ENCODE measurements at places on chromosomes 6 and 20.

DNA sequence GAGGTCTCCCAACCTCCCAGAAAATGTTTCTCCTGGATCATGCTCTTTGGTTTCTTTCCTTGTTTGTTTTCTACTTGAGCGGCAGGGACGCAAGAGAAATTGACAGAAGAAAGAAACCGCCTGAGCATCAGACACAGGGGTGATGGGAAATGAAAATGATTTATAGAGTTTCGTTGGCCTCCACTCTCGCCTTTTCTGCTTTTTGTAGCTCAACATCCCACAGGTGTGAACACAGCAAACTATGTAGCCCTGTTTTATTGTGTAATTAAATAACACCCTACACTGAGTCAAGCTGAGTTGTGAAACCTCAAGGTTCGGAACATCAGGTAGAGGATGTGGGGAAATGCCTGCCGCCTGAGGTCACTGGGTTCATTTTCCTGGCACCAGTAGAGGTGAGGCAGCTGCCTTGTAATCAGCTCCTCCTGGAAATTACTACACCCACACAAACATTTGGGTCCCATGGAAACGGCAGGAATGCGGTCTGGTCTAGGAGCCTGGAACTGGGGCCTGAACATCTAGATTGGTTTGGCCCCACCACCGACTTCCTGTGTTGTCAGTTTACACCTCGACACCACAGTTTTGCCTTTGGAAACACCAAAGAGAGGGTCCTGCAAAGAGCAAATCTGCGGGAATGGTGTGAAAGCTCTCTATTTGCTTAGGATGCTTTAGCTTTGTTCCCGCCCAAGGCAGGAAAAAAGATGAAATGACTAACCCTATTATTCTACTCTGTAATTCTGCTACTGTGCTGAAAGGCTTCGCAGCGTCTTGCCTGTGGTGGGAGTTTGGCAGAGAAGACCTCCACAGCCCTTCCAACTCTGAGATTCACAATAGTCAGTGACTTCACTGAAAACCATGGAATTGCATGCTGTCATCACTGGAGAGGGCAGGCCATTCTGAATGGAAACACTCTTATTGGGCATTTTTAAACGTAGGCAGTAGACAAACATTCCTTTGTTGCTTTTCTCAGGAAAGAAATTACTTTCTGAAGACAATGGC lies 53.0 kb downstream of the ADAT2 start:
- no peaks in the 10 kb centered on the region for H3K36me3 ChIP-seq
- no peaks in the 10 kb centered on the region for H3K27me3 ChIP-seq
- H3K4me3 ChIP-seq: no peak overlapping the region
- H3K27ac ChIP-seq: no peak overlapping the region
- peaks cover 2% of the 10 kb centered on the region for H3K4me1 ChIP-seq
- DNase-seq: peak; percentile 40

DNA sequence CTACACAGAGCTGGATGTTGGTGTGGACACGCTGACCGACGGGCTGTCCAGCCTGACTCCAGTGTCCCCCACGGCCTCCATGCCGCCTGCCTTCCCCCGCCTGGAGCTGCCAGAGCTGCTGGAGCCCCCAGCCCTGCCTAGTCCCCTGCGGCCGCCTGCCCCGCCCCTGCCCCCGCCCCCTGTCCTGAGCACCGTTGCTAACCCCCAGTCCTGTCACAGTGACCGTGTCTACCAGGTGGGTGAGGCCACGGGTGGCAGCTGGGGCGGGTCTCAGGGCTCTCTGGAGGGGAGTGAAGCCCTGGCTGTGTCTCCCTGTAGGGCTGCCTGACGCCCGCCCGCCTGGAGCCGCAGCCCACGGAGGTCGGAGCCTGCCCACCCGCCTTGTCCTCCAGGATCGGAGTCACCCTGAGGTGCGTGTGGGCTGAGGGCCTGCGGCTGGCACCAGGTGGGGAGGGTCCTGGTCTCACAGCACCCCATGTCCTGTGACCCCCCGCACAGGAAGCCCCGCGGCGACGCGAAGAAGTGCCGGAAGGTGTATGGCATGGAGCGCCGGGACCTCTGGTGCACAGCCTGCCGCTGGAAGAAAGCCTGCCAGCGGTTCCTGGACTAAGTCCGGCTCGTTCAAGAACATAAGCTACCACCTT lies 2.9 kb downstream of the SLC2A4RG start:
- DNase-seq: no peak
- no peak overlapping the region for H3K4me3 ChIP-seq
- peaks cover 36% of the 10 kb centered on the region for H3K4me1 ChIP-seq
- H3K27ac ChIP-seq: no peak overlapping the region

- no peak overlapping the region for H3K27ac ChIP-seq
- no peaks in the 10 kb centered on the region for H3K36me3 ChIP-seq
- H3K4me1 ChIP-seq: no peaks in the 10 kb centered on the region
- no peak for DNase-seq
Observed at GRCh38 chr6:129114636-129115391, 231.9 kb downstream of the LAMA2 start.

DNA sequence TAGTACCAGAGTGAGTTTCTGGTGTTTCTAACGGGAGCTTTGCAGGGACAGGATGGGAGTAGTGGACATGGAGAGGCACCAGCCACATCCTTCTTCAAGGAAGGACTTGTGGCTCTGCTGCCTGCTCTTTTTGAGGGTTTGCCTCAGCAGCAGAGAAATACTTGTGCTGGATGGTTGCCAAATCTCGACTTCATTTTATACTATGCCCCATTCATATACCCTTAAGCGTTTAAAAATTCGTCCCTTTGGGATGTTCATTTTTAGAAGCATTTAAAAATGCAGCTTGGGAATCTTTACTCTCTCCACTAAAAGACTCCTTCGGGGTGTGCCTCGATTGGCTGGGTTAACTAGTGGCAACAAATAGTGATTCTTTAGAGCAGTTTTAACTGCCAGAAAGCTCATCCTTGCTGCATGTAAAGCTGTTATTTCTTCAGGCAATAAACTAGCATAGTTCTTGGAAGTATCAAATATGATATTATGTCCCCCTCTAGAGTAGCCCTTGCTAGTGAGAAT lies 126.5 kb upstream of the B3GAT2 start:
- H3K36me3 ChIP-seq: no peaks in the 10 kb centered on the region
- H3K27me3 ChIP-seq: no peaks in the 10 kb centered on the region
- peaks cover 4% of the 10 kb centered on the region for H3K4me1 ChIP-seq
- no peak overlapping the region for H3K4me3 ChIP-seq
- DNase-seq: no peak

GRCh38 chr6:41786451-41787218 lies 859 bp upstream of the TOMM6 start:
- peak overlapping the region; percentile 88 for H3K27ac ChIP-seq
- peak overlapping the region; percentile 100 for H3K4me3 ChIP-seq
- peaks cover 16% of the 10 kb centered on the region for H3K4me1 ChIP-seq
- peaks cover 3% of the 10 kb centered on the region for H3K36me3 ChIP-seq

DNA sequence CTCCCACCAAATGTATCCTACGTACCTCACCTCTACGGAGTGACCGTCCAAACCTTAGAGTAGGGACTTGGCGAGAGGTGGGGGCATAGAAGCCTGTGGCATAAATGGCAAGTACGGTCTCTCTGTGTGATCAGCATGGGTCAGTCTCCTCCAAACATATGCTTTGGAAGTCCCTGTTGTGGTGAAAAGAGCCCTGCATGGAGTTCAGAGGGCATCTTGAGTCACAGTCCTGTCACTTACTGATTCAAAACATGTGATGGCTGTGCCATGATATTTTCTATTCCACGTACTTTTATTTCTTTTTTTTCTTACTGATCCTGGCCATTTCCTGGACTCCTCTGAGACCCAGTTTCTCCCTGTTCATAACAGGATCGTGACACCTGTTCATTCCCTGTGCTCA lies 67.5 kb upstream of the CEP85L start:
- H3K36me3 ChIP-seq: no peaks in the 10 kb centered on the region
- DNase-seq: no peak
- no peak overlapping the region for H3K27ac ChIP-seq
- no peaks in the 10 kb centered on the region for H3K4me1 ChIP-seq
- H3K4me3 ChIP-seq: no peak overlapping the region
- no peaks in the 10 kb centered on the region for H3K27me3 ChIP-seq

- H3K4me1 ChIP-seq: peaks cover 2% of the 10 kb centered on the region
- peak; percentile 40 for DNase-seq
- no peaks in the 10 kb centered on the region for H3K36me3 ChIP-seq
- H3K27me3 ChIP-seq: no peaks in the 10 kb centered on the region
- H3K4me3 ChIP-seq: peak overlapping the region; percentile 88
- peak overlapping the region; percentile 86 for H3K27ac ChIP-seq
Observed at GRCh38 chr6:131062241-131063027, 611 bp downstream of the EPB41L2 start.

- no peak overlapping the region for H3K4me3 ChIP-seq
- H3K36me3 ChIP-seq: no peaks in the 10 kb centered on the region
- no peaks in the 10 kb centered on the region for H3K27me3 ChIP-seq
- DNase-seq: no peak
- no peaks in the 10 kb centered on the region for H3K4me1 ChIP-seq
- H3K27ac ChIP-seq: no peak overlapping the region
Observed at GRCh38 chr20:1533059-1533458, 24.4 kb downstream of the SIRPD start.

- no peaks in the 10 kb centered on the region for H3K36me3 ChIP-seq
- no peaks in the 10 kb centered on the region for H3K4me1 ChIP-seq
- H3K4me3 ChIP-seq: no peak overlapping the region
- DNase-seq: no peak
- H3K27me3 ChIP-seq: no peaks in the 10 kb centered on the region
Observed at GRCh38 chr20:24405810-24406209, 63.6 kb upstream of the SYNDIG1 start.

GRCh38 chr6:167275436-167275835 lies 15.7 kb upstream of the UNC93A start:
- no peak overlapping the region for H3K4me3 ChIP-seq
- no peak overlapping the region for H3K27ac ChIP-seq
- peaks cover 3% of the 10 kb centered on the region for H3K4me1 ChIP-seq
- no peak for DNase-seq

GRCh38 chr6:13593103-13593502 lies 18.7 kb downstream of the SIRT5 start:
- DNase-seq: no peak
- no peak overlapping the region for H3K27ac ChIP-seq
- peaks cover 33% of the 10 kb centered on the region for H3K36me3 ChIP-seq
- no peak overlapping the region for H3K4me3 ChIP-seq
- H3K4me1 ChIP-seq: no peaks in the 10 kb centered on the region

DNA sequence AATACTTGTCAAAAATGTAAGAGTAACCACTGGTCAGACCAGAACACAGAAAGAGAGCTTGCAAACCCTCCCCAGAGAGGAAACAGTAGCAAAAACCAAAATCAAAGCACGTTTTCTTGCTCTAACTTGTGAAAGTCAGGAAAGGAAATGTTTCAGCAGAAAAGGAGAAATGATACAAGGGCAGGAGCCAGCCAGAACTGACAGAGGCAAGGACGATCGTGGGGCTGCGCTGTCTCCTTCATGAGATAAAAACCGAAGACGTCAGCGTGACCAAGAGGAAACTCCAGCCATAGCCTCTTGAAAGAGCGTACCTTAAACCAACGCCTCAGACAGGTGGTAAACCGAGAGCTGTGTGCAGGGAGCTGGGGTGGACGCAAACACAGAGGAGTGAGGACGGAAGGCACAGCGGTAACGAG lies 27.5 kb downstream of the LAMA5 start:
- peaks cover 7% of the 10 kb centered on the region for H3K4me1 ChIP-seq
- peaks cover 76% of the 10 kb centered on the region for H3K36me3 ChIP-seq
- no peak overlapping the region for H3K4me3 ChIP-seq
- no peak overlapping the region for H3K27ac ChIP-seq
- no peaks in the 10 kb centered on the region for H3K27me3 ChIP-seq
- DNase-seq: no peak

DNA sequence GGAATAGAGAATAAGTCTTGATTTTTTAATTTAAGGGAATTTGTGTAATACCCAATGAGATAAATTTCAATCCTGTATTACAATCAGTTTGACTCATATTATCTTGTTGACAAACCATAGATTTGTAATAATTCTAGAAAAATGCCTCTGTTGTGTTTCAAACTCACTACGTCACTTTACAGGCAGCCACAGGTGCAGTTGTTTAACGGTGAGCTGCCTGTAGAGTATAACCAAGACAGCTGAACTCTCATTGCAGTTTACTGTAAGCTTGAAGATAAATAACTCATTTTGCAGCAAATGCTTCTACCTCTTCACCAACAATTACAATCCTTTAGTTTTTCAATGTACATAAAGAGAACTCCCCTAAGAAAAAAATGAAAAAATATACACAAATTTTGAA lies 114.3 kb downstream of the PRKN start:
- peaks cover 2% of the 10 kb centered on the region for H3K4me1 ChIP-seq
- H3K4me3 ChIP-seq: no peak overlapping the region
- no peaks in the 10 kb centered on the region for H3K36me3 ChIP-seq
- DNase-seq: no peak
- H3K27me3 ChIP-seq: no peaks in the 10 kb centered on the region

- no peaks in the 10 kb centered on the region for H3K27me3 ChIP-seq
- no peak overlapping the region for H3K27ac ChIP-seq
- H3K36me3 ChIP-seq: no peaks in the 10 kb centered on the region
Observed at GRCh38 chr6:15401769-15402250, 155.9 kb downstream of the JARID2 start.

GRCh38 chr6:128739112-128739511 lies 143.8 kb upstream of the LAMA2 start:
- H3K27me3 ChIP-seq: no peaks in the 10 kb centered on the region
- H3K4me1 ChIP-seq: no peaks in the 10 kb centered on the region
- no peak overlapping the region for H3K27ac ChIP-seq
- H3K4me3 ChIP-seq: no peak overlapping the region
- no peaks in the 10 kb centered on the region for H3K36me3 ChIP-seq

DNA sequence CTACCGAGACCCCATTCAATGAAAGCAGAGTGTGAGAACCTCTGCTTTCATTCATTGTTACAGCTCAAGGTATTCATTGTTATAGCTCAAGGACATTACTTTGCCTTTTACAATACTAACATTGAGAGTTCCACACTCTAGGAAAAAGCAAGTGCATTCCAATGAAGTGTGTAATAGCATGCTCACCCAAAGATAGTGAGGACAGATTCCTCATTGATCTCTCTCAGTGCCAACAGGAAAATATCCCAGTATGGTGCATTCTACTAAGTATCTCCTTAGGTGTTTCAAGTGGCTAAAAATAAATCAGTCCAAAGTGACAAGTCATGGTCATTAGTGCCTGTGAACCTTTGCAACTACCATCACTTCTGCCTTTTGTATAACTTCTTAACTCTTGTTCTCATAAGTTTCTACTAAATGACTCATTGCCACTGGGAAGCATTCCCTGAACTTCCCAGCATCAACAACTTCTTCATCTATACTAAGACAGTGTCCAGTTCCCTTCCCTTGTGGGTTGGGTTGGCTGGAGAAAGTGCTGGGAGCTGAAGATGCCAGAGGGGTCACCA lies 140.7 kb upstream of the STXBP5 start:
- peak overlapping the region; percentile 55 for H3K27ac ChIP-seq
- no peaks in the 10 kb centered on the region for H3K27me3 ChIP-seq
- no peaks in the 10 kb centered on the region for H3K36me3 ChIP-seq
- peak; percentile 78 for DNase-seq
- peak overlapping the region; percentile 13 for H3K4me3 ChIP-seq
- peaks cover 5% of the 10 kb centered on the region for H3K4me1 ChIP-seq

- H3K27me3 ChIP-seq: no peaks in the 10 kb centered on the region
- no peak overlapping the region for H3K27ac ChIP-seq
- H3K4me1 ChIP-seq: peaks cover 3% of the 10 kb centered on the region
- DNase-seq: peak; percentile 78
- H3K4me3 ChIP-seq: no peak overlapping the region
- H3K36me3 ChIP-seq: no peaks in the 10 kb centered on the region
Observed at GRCh38 chr6:53309059-53309900, 39.5 kb downstream of the ELOVL5 start.
